ENCODE measurements at places on chromosomes 2 and 18.

DNA sequence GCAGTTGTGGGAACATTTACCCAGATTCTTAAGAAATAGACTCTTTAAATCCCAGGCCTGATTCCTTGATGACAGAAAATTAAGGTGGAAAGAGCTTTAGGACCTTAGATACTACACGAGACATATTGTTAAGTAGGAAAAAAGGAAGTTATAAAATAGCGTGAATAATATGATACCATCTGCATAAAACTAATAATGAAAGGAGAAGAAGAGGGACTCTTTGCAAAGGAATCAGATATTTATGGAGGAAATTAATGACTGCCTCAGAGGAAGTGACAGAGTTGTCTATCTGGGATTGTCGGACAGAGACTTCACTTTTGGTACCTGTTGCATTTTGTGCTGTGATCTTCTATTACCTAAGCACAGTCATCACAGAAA is 20.8 kb downstream of the APCDD1 start:
- no peak for DNase-seq

GRCh38 chr18:8654503-8655451 is 45.5 kb downstream of the RAB12 start:
- no peak for DNase-seq

GRCh38 chr2:29767606-29768335 is 153.6 kb downstream of the ALK start:
- DNase-seq: no peak

GRCh38 chr18:51513517-51513916 is 316.0 kb upstream of the MEX3C start:
- no peak for DNase-seq

GRCh38 chr2:166411473-166412230 is 35.9 kb upstream of the SCN9A start:
- no peak for DNase-seq

- DNase-seq: no peak
Observed at GRCh38 chr2:80363330-80363729, 58.8 kb upstream of the LRRTM1 start.

DNA sequence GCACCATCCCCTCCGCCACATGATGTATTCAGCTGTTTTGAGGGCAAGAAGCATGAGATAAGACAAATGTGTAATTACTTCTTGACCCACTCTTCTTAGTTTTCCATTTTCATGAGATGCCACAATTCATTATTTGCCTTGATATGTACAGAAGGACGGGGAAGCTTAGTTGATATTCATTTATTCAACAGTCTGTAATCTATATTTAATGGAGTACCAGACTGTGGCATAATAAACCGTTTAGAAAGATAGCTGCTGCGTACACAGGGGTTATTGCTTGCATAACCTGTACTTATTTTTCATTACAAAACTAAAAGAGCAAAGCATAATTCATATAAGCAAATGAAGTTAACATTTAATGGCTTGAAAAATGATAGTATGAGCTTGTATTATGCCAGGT is 466.4 kb upstream of the GYPC start:
- no peak for DNase-seq

Measured in activated CD4-positive, CD25-positive, alpha-beta regulatory T cell treated with anti-CD3 and anti-CD28 coated beads, Interleukin-2, amount 50 U/mL, for 72 hours (primary cell).